ENCODE measurements at places on chromosomes 1 and 21.
A peak's percentile ranks its signal among the peaks of the same experiment; 100 is the strongest.

DNA sequence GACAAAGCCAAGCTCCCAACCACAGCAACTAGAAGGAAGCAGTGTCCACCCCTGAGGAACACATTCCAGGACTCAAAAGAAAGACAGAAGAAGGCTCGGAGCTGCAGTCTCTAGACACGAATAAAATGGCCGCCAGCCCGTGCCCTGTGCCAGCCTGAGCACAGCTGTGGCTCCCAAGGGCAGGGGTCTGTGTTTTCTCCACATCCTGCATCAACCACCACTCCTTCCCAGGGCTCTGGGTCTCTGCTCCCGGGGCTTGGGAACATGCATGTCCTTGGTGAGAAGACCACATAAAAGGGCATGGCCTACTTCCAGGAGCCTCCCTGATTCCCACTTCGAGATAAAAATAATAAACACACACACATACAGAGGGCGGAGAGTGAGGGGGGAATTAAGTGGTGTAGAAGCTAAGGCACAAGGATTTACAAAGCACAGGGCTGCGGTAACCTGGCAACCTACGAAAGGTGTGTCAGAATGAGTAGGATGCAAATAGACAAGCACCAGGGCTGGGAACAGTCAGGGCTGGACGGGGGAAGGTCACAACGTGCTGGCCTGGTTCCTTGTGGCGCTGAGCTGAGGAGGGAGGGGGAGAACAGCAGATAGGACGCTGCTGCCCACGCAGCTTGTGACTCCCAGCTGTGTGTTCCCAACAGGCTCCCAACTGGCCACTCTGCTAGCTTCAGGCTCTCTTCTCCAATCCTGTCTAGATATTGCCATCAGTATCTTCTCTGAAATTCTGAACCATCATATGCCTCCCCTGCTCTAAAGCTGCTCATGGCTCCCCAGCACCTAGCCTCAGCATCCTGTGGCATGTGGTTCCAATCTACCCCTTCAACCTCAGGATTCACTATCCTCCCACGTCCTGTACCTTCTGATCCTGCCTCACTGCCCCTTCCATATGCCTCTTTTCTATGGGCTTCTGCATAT, 72.5 kb downstream of the CD34 start:
- no peak for DNase-seq

DNA sequence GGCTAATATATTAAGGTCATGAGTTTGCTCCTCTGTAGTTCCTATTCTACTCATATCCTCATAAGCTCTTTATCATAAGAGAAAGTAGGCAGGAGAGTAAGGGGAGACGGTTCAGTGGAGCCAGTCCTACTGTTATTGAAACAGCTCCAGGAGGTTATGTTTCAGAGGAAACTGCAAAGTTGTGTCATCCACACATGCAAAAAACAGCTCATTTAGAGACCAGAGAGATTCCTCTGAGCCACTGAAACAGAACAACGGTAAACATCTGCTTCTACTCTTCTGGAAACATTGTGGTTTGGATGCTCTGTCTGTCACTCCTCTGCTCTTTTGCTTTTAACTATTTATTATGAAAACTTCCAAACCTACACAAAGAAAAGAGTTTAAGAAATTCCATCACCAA, 66.3 kb upstream of the PPP2R5A start:
- DNase-seq: no peak

GRCh38 chr1:73623946-73624345, 574.0 kb downstream of the LRRIQ3 start:
- no peak for DNase-seq

DNA sequence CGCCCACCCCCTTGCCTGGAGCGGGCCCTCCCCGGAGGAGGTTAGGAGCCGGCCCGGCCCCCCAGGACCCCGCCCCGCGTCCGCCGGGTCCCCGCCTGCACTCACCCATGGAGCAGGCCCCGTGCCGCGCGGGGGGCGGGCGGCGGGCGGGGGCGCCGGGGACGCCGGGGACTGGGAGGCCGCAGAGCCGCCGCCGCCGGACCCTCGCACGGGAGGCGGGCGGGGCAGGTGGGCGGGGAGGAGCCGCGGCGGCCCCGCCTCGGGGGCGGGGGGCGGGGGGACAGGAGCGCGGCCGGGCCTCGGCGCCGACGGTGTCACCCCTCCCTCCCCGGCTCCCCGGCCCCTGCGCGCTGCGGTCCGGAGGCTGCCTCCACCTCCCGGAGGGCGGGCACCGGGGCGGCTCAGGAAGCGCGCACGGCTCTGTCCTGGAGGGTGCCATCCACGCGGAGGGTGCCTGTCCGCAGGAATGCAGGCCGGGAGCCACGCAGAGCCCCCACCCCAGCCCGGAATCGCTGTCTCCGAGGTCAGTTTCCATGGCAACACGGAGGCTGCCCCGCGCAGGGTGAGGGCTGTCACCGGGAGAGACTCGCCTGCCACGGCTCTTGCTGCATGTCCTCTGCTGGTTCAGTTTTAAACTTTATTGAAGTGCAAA, 5.9 kb upstream of the PLEKHG5 start:
- DNase-seq: peak; percentile 23

DNA sequence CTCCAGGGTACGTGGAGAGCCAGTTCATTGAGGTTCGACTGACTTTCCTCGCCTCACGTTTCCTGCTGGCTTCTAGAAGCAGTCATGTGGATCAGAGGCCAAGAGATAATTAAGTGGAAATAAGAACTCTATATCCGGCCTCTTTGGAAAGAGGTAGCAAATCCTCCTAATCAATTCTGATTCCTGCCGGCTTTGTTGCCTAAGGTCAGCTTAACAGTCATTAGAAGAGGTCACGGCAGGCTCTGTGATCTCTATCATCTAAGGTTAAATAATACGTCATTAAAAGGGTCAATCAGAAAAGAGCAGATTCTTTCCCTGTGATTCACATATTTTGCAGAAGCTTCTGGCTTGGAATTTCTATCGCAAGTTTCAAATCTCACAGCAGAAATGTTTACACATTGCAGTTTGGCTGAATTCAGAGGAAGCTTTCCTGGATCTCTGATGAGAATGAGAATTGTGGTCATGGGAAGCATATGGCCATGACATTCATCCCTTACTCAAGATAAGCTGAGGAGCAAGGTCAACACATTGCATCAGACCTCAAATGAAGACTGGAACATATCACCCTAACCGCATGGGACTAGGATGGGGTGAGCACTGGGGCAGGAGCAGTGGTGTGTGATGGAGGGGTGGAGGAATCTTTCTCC, 189.4 kb downstream of the PBX1 start:
- DNase-seq: no peak

- no peak for DNase-seq
Observed at GRCh38 chr21:44376606-44377005, 23.2 kb downstream of the TRPM2 start.

DNA sequence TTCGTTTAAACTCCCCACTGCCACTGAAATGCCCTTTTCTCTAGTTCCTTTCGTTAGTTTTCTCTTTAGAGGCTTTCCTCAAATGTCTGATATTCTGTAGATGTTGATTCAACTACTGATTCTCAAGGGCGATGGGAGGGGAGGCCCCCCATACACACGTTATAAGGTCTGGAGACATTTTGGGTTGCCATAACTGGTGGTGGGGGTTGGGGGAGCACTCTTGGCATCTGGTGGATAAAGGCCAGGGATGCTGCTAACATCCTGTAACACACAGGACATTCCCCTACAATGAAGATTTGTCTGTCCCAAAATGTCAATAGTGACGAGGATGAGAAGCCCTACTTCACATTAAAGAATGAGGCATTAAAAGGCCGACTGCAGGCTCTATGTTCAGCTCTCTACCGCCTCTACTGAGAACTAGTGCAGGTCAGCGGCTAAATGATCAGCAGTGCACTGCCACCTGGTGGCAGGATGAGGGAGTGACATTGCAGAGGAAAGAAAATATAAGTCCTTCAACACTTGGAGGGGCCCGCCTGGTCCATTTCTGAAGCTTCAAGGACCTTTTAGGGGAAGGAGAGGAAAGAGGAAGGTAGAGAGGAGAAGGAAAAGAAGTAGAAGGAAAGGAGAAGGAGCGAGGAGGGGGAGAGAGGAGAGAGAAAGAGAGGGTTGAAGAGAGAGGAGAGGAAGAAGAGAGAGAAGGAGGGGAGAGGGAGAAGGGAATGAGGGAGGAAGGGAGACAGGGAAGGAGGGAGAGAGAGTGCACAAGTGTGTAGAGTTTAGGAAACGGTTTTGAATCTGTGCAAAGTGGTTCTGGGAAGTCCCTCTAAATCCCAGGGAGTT, 29.4 kb downstream of the ALG14 start:
- peak; percentile 65 for DNase-seq

DNA sequence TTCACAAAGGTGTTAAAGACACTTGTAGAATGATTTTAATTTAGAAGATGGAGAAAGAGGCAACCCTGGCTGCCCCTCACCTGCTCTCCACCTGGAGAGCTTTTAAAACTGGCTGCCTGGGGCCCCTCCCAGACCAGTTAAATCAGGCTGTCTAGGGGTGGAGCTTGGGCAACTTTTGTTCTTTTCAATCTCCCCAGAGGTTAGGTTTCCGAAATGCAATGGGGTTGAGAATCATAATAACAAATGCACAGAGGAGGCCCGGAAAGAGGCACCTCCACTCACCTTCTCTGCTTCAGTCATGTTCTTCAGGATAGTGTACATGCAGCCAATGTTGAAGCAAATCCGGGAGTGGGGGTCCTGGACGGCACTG, 400 bp downstream of the NCF2 start:
- no peak for DNase-seq

DNA sequence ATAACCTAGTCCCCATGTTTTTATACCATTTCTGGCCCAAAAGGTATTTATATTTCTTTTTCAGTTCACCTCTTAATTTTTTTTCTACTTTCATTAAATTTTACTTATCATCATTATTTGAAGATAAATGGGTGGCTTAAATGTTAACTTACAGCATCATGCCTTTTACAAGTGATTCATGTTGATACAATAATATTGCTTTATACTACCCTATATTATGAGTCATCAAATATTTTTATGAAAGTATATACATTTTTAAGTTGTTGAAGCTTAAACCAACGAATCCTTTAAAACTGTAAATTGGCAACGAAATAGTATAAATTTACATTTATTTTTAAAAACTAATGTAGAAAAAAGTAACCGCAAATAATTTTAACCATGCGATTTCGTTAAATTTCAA, 207.9 kb downstream of the DPYD start:
- DNase-seq: no peak

- DNase-seq: no peak
Observed at GRCh38 chr1:228801068-228801467, 65.8 kb downstream of the RHOU start.

- no peak for DNase-seq
Observed at GRCh38 chr1:228283043-228283371, 75.2 kb downstream of the OBSCN start.

DNA sequence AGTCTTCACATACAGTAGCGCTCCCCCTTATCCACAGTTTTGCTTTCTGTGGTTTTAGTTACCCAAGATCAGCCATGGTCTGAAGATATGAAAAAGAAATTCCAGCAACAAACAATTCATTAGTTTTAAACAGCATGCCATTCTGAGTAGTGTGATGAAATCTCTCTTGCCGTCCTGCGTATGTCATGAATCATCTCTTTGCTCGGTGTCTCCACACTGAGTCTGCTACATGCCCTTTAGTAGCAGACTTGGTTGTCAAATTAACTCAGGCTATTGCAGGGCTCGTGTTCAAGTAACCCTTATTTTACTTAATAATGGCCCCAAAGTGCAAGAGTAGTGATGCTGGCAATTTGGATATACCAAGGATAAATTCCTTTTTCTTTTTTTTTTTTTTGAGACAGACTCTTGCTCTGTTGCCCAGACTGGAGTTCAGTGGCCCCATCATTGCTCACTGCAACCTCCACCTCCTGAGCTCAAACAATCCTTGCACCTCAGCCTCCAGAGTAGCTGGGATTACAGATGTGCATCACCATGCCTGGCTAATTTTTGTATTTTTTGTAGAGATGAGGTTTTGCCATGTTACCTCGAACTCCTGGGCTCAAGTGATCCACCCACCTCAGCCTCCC, 22.6 kb downstream of the PHACTR4 start:
- no peak for DNase-seq

Measured in activated T-helper 1 cell treated with anti-CD3 and anti-CD28 coated beads, Interleukin-2, amount 50 U/mL, for 16 hours (primary cell).